ENCODE measurements at places on chromosomes 5 and 9. TPM values are rescaled to one million over a fixed set of nuclear protein-coding genes. Genes with fewer than 3 reads are reported as not detected.

- no peak for DNase-seq
- no peaks in the 10 kb centered on the region for H3K36me3 ChIP-seq
- no peaks in the 10 kb centered on the region for H3K4me1 ChIP-seq
- H3K27ac ChIP-seq: no peak overlapping the region
- H3K4me3 ChIP-seq: no peak overlapping the region
Measured at GRCh38 chr5:76482984-76483383, 79.9 kb downstream of the IQGAP2 start.

GRCh38 chr9:18394847-18395351, 79.1 kb upstream of the ADAMTSL1 start:
- no peaks in the 10 kb centered on the region for H3K36me3 ChIP-seq
- no peaks in the 10 kb centered on the region for H3K27me3 ChIP-seq
- no peak overlapping the region for H3K4me3 ChIP-seq
- DNase-seq: no peak
- peaks cover 17% of the 10 kb centered on the region for H3K4me1 ChIP-seq

DNA sequence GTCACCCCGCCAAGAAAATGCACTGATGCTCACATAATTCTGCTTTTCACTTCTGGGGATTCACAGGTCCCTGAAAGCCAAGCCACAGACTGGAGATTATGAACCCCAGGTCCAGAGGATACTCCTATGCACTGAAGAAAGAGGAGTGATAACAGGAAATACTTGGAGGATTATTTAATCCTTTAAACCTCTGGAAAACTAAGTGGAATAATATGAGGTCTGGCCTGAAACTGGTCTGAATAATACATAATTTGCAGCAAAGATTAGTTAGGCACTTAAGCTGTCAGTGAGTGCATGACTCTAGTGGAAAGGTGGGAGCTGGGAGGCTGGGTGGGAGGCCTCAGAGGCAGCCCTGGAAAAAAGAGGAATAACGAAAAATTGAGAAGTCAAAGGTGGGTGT, 45.7 kb downstream of the MARCHF3 start:
- no peak for DNase-seq
- H3K4me1 ChIP-seq: peaks cover 5% of the 10 kb centered on the region
- H3K27me3 ChIP-seq: no peaks in the 10 kb centered on the region
- no peaks in the 10 kb centered on the region for H3K36me3 ChIP-seq

GRCh38 chr9:37761511-37761910, 7.9 kb downstream of the TRMT10B start:
- H3K27ac ChIP-seq: no peak overlapping the region
- H3K4me1 ChIP-seq: no peaks in the 10 kb centered on the region
- no peaks in the 10 kb centered on the region for H3K36me3 ChIP-seq
- H3K27me3 ChIP-seq: no peaks in the 10 kb centered on the region
- H3K4me3 ChIP-seq: no peak overlapping the region

DNA sequence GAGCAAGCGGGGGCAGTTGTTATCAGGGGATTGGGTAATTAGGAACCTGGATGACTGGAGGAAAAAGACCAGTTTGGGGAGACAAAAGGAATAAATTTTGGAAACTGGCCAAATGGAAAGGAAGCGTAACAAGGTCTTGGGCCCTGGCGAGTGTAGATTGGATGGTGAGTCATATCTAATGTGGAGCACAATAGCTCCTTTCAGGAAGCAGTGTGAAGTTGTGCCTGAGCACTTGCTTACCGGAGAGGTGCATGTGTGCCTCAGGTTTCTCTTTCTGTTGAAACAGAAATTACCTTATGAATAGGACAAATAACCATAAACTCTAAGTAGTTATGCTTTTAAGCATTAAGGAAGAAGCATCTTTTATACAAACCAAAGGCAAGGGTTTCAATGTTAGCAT, 176.4 kb downstream of the KIF4B start:
- no peaks in the 10 kb centered on the region for H3K27me3 ChIP-seq
- peak; percentile 51 for DNase-seq
- peaks cover 7% of the 10 kb centered on the region for H3K4me1 ChIP-seq
- H3K27ac ChIP-seq: no peak overlapping the region
- H3K36me3 ChIP-seq: no peaks in the 10 kb centered on the region
- no peak overlapping the region for H3K4me3 ChIP-seq

The PPP3R2 gene
- total RNA-seq: not detected
